ENCODE measurements at places on chromosomes 2 and 18.

- DNase-seq, result no peak
These were observed 64.0 kb downstream of the INPP4A start for GRCh38 chr2:98508709-98509066.

GRCh38 chr2:186562209-186562578, 27.7 kb upstream of the ITGAV start:
- DNase-seq, result no peak

DNA sequence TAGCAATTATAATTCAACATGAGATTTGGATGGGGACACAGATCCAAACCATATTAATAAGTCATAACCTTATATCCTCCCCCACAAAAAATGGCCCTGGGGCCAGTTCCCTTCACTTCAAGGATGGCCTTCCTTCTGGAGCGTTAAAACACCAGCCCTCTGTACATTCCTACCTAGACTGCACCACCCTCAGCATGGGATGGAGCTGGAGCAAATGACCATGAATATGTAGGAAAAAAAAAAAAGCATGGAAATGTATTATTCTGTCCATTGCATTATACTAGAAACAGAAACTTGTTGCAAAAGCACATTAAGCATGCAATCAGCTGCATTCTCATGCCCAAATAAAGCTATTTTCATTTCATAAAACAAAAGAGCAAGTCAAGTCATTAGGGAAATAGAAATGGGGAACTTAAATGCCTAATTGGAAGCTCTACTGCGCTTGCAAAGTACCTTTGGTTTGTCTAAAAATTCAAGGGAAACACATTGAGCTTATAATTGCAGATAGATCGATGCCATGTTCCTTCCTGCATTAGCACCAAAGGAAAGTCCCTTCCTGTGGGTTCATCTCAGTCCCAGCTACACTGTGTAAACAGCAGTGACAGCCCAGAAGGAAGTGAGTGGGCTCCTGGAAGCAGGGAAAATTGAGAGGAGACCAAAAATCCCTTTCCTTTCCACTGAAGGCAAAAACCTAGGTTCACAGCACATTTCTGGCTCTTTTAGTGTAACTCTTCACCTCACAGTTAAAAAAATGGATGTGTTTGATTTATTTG, 252.0 kb upstream of the KLHL29 start:
- DNase-seq, result no peak

- no peak for DNase-seq
These were observed 29.3 kb downstream of the SLC14A1 start for GRCh38 chr18:45753286-45753685.

DNA sequence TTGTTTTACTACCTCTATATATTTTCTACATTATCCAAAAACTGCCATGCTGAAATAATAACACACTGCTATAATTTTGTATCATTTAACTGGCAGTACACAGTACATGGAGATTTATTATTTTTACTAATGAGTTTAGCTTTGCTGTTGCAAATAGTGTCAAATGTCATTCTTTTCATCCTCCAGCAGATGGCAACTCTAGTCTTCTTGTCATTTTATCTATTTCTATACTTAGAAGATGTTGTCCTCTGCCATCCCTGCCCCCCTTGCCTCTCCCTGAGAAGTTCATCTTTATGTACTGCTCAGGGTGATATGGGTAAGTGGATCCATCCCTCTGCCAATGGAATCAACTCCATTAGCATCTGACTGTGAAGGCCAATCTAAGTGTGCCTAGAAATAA, 21.7 kb upstream of the LRRTM1 start:
- peak; percentile 12 for DNase-seq

GRCh38 chr2:10239561-10239967, 63.1 kb upstream of the HPCAL1 start:
- DNase-seq, result peak; percentile 51

DNA sequence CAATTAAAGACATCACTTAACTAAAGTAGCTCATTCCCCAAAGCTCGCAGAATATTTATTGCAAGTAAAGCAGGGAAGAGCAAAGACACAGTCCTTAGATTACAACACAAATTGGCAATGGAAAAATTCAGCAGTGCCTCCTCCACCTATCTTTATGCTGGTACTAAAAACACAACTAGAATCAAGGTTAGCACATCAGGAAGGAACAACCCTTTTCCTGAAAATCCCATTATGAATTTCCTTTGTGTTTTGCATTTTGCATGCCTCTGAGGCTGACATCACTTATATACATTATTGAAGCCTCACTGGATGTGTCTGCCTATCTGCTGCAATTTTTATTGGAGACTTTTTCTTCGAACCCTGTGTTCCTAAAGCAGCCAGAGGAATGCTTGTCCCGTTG, 193.8 kb upstream of the STK17B start:
- no peak for DNase-seq

DNA sequence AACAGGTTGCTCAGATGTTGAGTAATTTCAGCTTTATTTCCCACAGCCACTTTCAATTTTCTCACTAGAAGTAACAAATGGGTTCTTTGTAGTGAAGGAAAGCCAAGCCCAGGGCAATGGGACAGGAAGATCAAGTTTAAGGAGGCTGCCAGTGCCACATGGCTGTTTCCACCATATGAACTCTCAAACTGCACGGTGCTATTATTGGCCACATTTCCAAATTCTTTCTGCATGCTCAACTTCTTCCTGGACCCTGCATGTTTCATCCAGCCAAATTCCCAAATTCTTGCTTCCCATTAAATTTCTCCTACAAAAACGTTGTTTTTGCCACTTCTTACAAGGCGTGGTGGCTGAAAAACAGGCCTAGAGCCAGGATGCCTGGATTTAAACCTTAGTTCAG, 193.3 kb upstream of the SPHKAP start:
- no peak for DNase-seq

- no peak for DNase-seq
These were observed 16.2 kb upstream of the TMEM178A start for GRCh38 chr2:39649511-39649910.

DNA sequence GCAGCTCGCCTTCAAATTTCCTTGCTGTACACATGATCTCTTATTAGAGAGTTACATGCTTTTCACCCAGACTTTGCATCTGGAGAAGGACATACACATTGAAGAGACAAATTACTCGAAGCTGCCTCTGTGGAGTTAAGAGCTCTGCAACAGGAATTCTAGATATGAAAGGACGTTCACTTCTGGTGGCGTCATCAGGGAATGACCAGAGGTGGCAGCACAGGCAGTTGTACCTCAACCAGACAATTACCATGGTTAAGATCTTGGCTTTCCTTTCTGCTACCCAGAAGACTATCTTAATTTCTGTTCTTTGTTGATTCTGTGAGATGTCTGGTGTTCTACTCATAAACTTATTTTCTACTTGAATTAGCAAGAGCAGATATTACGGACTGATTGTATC, 39.1 kb upstream of the MC4R start:
- peak; percentile 11 for DNase-seq

Measured in RPMI8226 (cell line).